ENCODE measurements at places on chromosomes 6 and 20.

- DNase-seq, result no peak
Measured at GRCh38 chr6:109318328-109318876, 63.9 kb downstream of the CD164 start.

DNA sequence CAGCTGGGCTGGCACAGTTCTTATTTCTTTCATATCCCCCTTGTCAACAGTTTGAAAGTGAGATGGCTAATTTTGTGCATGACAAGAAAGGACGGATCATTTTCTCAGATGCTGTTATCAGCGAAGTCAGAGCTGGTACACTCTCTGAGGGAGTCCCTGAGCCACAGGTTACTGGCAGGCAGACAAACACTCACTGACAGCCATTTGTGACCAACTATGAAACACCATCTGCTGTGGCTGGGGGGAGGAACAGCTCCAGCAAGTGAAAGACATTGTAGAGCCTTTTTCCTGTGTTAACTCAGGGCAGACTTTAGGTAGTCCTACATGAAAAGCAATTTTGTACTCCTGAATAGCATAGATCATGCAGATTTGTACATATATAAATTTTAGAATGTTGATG, 22.2 kb downstream of the OLIG3 start:
- no peak for DNase-seq

DNA sequence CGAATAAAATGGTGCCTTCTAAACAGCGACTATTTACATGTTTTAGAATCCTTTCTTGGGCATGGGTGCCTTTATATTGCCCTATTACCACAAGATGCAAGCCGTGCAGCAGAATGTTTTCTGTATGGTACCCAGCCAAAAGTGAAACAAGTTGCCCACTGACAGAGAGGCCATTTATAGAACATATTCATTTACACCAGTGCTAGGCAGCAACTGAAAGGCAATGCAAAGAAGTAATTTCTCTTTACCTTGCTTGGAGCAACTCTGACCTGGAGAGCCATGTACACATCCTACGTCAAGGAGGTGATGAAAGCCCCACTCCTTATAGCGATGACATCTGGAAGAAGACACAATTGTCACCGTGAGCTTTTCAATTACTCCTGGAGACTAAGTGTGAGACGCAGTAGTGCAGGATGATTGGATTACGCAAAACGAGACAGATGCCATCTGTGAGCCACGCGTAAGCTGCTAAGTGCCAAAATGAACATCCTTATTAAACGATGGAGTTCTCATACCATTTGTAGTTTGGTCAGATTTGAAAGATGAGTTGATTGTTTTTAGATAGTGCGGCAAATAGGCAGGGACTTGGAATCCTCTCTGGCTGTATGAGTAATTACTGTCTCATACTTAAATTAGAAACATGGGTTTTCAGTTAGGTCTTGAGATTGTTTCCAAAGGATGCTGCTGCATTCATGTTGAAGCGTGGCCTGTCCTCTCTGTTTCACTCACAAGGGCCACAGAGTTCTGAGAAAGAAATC, at the start of gene TMEM244:
Gene TMEM244, minus strand, starts transcription at position 408 of the 758 bp plus-strand sequence. Its CDS starts 127 bp downstream, at position 281.
- no peak for DNase-seq

- no peak for DNase-seq
Measured at GRCh38 chr6:34229877-34230276, 6.8 kb upstream of the HMGA1 start.

DNA sequence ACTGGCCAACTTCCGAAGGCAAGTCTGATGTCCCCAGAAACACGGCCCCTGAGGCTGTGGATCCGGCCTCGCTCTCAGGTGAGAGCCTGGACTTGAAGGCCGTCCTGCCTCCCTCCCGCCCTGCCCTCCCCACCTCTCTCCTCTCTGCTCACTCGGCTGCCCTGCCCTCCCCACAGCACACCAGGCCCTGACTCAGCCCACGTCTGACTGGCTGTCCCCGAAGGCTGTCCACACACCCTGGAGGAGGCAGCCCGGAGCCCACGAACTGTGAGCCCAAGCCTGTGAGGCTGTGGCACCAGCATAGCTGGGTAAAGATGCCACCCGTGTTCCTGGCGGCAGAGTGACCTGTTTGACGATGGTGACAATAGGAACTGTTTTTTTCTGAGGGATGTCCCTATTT, 16.3 kb downstream of the GATA5 start:
- DNase-seq, result no peak

DNA sequence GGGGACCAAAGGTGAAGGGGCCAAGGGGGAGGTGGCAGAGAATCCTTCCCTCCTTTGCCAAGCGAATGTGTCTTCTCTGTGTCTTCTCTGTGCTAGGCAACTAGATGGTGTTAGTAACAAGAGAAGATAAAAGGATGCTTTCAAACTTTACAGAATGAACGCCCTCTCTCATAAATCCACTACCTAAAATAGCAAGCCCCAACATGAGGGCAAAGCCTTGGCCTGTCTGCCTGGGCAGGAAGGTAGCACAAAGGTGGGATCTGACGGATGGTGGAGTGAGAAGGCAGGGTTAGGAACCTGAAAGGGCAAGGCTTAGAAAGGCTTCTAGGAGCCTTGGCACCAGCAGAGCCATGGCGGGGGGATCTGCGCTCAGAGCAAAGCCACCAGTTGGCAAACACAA, 13.6 kb upstream of the TGM3 start:
- DNase-seq, result no peak

DNA sequence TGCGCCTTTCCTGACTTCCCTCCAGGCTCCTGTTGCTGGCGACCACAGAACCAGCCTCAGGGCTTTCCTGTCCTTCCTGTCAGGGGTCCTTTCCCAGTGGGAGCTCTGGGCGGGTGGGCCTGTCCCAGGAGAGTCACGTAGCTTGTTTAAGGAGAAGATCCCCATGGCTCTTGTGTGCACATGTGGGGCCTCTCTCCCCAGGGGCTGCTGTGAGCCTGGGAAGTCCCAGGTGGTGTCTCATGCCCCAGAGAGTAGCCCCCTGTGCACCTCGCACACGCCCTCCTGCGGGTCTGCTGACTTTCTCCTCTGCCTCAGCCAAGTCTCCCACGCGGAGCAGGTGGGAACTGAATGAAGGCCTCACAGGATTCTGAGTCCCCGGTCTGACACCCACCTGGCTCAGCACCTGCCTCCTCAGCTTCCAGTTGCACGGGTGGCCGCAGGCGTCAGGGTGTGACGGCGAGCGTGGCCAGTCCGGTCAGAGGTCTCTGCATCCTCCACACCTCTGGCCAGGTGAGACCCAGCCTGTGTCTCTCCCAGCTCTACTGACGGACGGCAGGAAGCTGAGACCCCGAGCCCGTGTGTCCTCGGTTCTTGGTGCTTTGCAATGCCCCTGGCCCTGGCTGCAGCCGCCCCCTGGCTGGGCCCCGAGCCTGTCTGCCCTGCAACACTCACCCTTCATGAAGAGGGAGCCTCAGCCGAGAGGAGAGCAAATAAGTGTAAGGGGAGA, 5.6 kb upstream of the NKAIN4 start:
- no peak for DNase-seq

DNA sequence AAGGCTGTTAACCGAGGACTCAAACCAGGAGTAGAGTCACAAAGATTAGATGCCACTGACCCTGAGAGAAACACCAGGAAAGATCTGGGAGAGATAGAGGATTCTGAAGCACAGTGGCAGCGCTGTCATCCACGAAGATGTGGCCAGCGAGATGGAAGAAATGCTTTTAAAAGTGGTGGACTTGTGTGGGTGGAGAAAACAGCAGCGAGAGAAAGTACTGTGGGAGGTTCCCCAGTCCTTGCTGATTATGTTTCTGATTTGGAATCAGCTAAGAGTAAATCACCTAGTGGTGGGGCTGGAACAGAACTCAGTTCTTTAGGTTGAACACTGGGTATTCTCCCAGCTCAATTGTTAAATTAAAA, 435 bp upstream of the ZNF322 start:
- DNase-seq, result no peak

DNA sequence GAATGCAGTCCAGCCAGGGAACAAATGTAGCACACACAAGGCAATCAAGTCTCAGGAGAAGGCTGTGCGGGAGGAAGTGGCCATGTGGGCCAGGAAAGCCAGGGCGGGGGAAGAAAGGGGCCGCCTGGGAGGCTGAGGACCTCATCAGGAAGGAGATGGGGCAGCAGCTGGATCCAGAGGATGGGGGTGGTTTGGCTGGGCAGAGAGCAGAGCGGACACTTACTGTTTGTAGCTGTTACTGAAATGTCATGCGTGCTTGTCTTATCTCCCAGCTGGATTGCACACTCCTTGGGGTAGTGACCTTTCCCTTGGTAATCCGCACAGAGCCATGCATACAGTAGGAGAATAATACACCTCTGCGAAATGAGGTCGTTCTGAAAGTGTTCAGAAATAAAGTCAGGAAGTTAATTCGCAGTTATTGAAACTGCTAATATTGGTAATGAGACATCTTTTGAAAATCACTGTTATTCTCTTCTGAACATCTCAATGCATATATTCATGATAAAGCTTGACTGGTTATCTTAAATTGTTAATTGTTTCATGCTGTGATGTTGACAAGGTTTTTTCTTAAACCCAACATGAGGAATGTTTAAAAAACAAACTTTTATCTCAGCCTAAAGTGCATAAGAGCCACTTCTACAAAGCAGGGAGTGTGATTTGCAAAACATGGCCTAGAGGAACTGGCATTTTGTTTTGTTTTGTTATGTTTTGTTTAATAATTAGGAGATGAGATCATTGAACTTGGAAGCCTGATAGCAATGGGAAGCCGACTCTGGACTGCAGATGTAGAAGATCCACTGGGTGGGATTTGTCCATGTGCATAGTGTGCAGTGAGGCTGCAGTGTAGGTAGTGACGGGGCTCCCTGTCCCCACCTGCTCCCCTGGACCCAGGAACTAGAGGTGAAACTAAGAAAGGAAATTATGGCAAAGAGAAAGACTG, 18.0 kb upstream of the MAP3K4 start:
- no peak for DNase-seq

DNA sequence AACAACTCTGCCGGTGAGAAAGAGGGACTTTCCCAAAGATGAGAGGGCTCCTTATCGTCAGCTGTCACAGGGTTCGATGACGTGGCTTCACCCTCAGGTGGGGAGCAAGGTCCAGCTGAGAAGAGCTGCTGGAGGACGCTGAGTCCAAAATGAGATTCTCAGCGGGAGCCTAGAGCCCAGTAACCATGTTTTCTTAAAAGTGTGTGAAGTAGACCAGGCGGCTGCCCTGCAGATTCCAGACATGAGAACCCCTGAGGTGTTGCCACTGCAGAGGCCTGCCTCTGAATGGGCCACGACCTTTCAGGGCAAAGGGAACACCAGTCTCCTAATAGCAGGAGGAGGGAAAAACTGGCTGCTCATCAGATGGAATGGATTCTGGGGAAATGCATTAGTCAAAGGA, 375.1 kb downstream of the BTBD9 start:
- DNase-seq, result no peak

DNA sequence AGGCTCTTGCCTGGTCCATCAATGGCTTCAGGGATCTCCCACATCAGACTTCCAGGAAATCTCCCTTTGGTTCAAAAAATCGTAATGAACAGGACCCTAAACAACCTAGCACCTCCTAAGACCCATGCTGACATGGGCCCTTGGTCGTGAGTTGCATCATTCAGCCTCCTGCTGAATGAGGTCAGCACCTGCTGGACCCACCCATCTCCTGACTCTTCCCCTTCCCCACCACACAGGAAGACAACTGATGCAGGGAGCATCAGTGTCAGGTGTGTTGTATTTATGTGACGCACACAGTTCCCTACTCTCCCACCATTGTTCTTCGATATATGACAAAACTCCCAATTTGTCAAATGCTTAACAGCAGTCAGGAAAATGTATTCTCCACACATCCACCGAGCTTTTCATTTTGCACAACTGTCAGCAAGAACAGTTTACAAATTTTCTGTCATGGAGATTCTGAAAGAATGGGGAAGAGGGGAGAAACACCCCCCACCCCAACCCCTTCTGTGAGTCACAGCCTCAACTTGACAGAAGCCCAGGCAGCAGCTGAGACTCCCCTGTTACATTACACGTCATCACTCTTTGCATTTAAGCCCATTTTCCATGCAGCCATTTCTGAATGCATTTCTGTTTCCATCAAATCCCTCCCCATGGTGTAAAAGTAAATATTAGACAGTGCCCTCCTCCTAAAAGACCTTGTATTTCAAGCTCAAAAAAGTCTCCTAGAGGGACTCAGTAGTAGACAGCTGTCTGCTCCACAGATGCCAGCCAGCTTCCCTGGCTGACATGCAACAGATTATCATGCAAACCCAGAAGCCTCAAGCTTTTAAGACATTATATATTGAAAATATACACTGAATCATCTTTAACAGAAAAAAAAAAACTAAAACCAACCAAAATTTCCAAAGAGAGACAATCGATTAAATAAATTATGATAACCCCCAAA, 577.5 kb downstream of the PTPRT start:
- DNase-seq, result no peak

DNA sequence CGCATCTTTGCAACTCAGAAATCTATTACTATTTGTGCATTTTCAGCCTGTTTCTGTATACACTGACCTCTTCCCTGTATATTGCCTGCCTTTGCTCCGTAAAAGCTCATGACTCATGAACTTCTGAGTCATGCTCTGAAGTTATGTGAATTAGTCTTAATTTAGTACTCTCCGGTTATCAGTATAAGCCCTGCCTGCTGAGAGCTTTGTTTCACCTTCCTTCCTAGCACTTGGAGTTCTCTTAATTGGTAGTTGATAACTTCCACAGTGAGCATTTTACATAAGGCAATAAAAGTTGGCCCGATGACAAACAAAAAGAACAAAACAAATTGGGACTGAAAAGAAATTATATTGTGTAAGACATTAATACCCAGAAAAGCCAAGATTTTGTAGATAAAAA, 231.4 kb downstream of the GJA1 start:
- DNase-seq, result no peak

DNA sequence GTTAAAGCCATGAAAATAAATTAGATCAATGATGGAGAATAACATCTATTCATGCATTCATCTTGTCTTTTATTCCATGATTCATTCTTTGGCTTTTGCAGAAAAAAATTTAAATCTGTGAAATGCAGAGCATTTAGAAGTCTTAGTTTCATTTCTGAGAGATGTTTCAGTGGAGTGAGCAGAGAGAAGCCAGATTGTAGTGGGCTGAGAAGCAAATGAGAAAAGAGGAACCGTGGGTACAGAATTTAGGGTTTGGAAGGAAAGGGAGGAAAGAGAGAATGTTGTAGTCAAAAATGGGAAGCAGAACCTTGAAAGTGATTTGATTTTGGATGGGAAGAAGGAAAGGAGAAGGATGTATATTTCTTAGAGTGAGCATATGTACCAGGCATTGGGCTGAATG, 260.3 kb upstream of the MAN1A1 start:
- DNase-seq, result no peak

- no peak for DNase-seq
Measured at GRCh38 chr6:80249897-80250296, 143.4 kb downstream of the BCKDHB start.

GRCh38 chr6:21595285-21596144, 2.0 kb downstream of the SOX4 start:
- no peak for DNase-seq

GRCh38 chr20:61271312-61272231, 19.5 kb downstream of the CDH4 start:
- no peak for DNase-seq

DNA sequence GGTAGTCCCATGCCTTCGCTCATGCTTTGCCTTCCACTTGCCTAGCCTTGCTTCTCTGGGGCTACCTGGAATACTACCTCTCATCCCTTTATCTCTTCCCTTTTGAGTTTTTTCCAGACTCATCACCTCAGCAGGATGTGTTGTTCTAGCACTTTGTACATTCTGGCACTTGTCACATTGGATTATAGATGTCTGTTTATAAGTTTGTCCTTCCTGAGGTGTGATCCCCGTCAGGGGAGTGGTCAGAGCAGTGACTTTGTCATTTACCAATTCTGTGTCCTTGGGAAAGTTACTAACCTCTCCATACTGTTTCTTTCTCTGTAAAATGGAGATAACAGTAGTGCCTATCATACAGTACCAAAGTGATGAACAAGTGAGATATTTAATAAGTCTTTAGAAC, 66.5 kb downstream of the CTNNBL1 start:
- DNase-seq, result no peak

- DNase-seq, result no peak
Measured at GRCh38 chr6:7512320-7512719, 29.2 kb upstream of the DSP start.
